Naive B cell (primary cell): ENCODE measurements at places on chromosomes 7 and 10.

- DNase-seq: peak; percentile 49
These were observed 1.4 kb upstream of the TRIM8 start for GRCh38 chr10:102642736-102643335.

DNA sequence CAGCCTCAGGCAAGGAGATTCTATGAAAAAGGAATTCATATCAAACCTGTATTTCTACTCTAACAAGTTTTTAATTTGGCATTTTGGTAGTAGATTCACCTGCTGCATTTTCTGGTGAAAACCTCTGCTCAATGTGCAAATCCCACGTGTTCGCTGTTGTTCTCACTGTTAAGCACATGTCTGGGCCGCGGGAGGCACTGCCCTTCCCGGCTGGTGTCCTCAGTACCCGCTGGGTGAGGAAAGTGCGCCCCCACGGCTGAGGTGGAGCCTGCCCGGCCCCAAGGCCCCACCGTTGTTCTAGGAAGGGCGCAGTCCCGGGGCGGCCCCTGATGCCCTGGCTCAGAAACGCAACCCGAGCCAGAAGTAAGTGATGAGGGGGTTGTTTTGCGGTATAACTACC, 193.4 kb upstream of the VWC2 start:
- no peak for DNase-seq

GRCh38 chr10:28248092-28248491, 54.8 kb downstream of the MPP7 start:
- no peak for DNase-seq

- DNase-seq: no peak
These were observed 84.2 kb downstream of the AUTS2 start for GRCh38 chr7:69682518-69682917.

DNA sequence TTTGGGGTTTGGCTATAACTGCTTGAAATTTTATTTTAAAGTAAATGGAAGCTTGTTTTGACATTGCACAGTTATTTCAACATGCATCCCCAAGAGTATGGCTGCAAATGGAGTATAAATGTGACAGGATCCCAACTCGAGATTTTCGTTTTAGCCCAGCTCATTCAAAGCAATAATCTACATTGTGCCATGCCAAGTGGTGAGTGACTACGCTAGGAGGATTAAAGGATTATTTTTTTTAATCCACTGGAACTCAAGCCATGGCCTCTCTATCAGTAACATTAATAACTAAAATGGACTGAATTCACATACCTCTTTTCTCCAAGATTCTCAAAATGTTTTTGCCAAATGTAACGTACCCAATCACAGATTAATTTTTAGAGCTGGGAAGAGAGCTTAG, 60.6 kb upstream of the AUTS2 start:
- no peak for DNase-seq

GRCh38 chr7:101232141-101232850, 5.3 kb downstream of the CLDN15 start:
- DNase-seq: no peak

- peak; percentile 76 for DNase-seq
These were observed 5.9 kb downstream of the TTYH3 start for GRCh38 chr7:2637505-2638223.

- no peak for DNase-seq
These were observed 85.0 kb downstream of the LRRN3 start for GRCh38 chr7:111175908-111176441.

DNA sequence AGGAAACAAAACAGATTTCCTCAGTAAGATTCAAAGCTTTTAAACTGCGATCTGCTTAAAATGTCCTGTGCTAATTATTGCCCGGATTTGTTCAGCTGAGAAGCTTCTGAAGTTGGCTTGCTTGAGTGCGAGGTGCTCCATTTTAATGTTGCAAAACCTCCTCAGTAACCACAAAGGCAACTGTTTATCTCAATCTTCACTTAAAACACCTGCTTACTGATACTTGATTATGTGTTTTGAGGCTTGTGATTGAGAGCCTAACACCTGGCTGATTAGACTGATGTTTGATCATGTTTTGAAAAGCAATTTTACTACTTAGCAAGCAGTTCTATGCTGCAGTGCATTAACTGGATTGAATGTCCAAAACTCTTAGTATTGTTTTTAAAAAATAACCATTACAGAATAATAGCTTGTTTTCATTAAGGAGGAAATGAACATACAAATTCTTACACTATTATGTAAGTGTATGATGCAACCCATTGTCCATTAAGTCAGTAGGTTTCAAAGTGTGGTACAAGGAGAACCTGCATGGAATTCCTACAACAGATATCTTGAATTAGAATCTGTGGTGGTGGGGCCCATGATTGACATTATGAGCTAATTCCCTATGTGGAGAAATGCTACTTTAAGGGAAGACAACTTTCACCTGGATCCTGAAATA, 96.9 kb upstream of the FAM180A start:
- no peak for DNase-seq

DNA sequence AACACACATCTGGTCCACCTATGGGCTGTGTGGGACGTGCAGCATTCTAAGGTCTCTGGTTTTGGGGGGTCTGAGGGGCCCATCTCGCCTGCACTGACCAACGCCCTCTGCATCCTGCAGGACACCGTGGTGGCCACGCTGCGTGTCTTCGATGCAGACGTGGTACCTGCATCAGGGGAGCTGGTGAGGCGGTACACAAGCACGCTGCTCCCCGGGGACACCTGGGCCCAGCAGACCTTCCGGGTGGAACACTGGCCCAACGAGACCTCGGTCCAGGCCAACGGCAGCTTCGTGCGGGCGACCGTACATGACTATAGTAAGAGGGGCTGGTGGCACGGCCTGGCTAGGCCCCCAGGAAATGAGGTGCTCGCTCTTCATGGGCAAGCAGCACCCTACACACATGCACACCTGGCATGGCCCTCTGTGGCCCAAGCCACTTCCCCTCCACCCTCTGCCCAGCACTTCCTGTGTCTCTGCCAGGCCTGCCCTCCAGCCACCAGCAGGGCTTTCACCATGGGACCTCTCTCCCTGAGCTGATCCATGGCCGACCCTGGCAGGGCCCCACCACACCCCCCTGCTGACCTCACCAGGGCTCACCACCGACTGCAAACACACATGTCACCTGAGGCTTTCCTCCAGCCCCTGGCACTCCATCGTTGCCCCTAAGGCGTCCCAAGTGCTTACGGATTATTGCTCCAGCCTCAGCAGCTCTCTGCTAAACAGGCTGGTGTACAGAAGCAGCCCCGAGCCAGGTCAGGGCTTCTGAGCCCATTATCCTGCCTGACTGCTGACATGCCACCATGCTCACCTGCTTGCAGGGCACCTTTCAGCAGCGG, 29.6 kb downstream of the RET start:
- no peak for DNase-seq

GRCh38 chr7:36182854-36183604, 30.0 kb downstream of the EEPD1 start:
- no peak for DNase-seq

GRCh38 chr10:48777110-48777509, 92.4 kb downstream of the WDFY4 start:
- no peak for DNase-seq

DNA sequence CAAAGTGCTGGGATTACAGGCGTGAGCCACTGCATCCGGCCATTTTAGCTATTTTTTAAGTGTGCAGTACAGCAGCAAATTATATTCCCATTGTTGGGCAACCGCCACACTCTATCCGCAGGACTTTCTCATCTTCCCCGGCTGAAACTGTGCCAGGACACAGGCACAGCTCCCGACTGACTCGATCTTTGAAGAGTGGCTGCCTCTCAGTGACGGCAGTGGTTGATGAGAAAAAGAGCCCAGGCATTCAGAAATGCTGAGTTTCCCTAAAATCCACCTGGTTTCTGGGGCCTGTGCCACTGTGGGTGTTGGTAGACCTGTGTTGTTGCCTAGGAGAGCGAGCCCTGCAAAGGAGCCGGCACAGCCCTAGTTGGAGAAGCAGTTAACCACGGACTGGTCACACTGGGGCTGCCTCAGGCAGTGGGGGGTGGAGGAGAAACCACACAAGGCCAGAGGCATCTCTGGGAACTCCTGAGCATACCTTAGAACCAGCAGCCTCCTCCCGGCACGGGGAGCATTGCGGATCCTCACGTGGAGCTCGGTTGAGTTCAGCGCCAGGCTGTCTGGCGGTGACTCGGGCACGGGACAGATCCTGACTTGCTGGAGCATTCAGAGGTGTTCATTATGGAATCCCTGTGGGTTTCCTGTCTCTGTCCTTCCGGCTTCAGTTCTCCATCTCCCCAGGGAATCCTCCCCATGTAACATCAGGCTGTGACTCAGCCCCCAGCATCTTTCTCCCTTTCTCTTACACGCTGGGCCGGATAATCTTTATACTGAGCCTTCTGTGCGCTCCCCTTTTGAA, 16.2 kb downstream of the PFKFB3 start:
- DNase-seq: no peak

DNA sequence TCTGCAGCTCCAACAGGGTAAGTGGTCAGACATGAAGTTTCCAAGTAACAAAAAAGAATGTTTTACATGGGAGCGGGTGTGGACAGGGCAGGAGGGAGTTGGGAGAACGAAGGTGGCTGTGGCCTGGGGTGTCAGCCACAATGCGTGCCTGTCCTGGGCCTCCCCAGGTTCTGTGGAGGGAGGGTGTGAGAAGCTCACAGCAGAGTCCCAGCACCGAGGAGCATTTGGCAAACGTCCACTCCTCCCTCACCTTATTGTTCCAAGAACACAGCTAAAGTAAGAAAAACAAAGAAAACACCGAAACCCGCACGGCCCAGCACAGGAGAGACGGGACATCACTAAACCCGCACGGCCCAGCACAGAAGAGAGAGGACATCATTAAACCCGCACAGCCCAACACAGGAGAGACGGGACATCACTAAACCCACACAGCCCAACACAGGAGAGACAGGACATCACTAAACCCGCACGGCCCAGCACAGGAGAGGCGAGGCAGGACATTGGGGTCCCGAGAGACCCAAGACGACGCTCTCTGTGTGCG, 226.4 kb downstream of the MAD1L1 start:
- no peak for DNase-seq

- no peak for DNase-seq
These were observed 80.9 kb upstream of the TFEC start for GRCh38 chr7:116111475-116111874.

- DNase-seq: no peak
These were observed 46.8 kb upstream of the TMEM213 start for GRCh38 chr7:138750901-138751464.

DNA sequence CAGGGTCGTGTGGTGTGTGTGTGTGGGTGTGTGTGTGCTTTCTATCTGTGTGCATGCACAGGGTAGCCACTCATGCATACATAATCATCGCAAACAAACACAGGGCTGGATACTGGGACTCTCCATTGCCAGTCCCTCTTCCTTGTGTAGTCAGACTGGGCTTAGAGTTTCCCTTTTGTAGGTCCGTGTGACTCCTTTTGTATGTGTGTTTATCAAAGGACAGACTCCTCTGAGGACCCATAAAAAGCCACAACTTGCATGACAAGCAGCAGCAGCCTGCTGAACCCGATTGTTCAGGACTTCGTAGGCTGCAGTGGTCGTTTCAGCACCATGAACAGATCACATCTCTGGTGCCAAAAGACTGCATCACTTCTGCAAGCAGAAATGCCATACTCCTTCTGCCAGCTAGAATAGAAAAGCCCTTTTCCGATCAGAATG, 895 bp downstream of the VSTM2A start:
- DNase-seq: no peak

- DNase-seq: no peak
These were observed 36.5 kb downstream of the NPS start for GRCh38 chr10:127585519-127586023.

DNA sequence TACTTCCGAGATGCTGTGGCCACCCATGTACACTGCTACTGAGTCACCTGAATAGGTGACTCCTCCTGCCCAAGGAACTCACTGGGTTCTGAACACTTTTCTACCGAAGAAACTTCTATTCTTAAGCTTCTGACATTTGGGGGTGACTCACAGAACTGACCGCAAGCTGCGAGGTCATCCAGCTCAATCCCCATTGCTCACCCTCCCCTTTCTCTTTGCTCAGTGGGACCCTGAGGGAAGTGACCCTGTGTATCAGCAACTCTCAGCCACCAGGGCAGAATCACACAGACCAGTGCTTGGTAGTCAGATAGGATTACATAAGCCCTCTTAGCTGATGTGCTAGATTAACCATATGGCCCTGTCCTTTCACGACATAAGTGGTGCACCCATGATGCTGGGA, 46.3 kb downstream of the INSYN2A start:
- DNase-seq: no peak

- DNase-seq: no peak
These were observed 22.7 kb downstream of the CCNY start for GRCh38 chr10:35359056-35359455.

- DNase-seq: no peak
These were observed 24.3 kb downstream of the PPP2R2D start for GRCh38 chr10:131925011-131925649.

DNA sequence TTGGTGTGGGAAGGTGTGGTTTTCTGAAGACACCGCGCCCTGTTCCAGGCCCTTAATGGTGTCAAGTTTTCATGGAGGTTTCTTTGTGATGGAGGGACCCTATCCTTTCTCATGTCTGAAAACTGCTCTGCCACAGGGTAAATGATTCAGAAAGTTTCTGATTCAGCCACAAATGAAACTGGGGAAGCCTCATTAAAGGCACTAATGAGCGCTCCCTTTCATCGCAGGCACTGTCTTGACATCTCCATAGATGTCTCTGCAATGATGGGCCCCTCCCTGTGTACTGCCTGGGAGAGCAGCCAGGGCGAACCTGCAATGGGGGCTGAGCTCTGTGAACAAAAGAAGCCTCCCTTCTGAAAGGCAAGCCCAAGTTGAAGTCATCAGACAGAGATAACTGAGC, 355.3 kb downstream of the PRPF18 start:
- DNase-seq: no peak

DNA sequence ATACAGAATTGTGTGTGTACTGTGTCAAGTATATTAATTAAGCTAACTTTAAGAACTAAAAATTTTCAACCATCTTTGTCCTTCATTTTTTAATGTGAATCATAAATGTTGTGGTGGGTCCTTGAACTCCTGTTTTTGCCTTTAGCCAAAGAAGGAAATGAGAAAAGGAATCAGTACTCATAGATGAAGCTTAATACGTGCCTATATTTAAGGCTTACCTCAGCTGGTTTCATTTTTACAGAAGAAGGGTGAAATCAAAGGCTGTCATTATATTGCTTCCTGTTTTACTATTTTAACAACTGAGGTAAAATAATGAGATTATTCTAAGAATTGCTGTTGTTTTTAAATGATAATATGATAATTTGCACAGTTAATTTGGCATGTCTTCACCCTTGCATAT, 6.3 kb upstream of the SNX13 start:
- peak; percentile 12 for DNase-seq

- no peak for DNase-seq
These were observed 30.6 kb downstream of the WDR37 start for GRCh38 chr10:1086787-1087186.

- peak; percentile 58 for DNase-seq
These were observed 13.1 kb upstream of the ARPC1A start for GRCh38 chr7:99312316-99313203.

DNA sequence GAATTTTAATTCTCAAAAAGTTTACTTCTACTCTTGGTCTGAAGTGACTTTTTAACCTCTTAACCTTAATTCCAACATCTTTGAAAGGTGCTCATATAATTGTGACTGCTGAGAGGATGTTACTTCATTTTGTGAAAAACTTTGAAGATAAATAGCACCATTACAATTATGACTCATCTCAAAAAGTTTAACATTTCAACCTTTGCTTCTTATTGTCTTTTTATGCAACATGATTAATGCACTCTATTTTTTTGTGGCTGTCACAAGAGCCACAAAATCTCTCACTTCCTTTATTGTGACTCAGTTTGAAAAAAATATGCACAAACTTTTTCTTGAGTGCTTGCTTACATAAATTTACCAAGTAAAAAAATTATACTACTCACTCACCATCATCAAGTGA, 383.1 kb downstream of the LRRTM3 start:
- no peak for DNase-seq

- no peak for DNase-seq
These were observed 81.6 kb upstream of the DNAJB6 start for GRCh38 chr7:157255201-157255606.
